ENCODE measurements at places on chromosomes 7 and 10.

DNA sequence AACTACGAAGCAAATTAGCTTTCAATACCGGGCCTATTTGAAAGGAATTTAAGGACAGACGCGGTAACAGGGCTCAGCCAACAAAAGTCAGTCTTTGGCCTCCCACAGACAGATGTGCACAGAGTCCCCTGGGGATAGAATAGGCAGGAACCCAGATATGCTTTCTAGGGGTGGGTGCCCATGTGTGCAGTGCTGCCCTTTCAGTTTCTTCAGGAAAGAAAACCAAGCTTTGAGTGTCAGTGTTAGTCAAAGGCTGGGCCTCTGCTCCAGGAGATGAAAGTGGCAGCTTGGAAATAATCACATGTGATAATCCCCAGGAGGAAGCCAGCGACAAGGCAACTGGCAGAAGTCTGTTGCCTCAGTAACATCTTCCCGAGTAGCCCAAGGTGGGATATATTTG is 43.8 kb upstream of the CSTF2T start:
- no peak for DNase-seq

DNA sequence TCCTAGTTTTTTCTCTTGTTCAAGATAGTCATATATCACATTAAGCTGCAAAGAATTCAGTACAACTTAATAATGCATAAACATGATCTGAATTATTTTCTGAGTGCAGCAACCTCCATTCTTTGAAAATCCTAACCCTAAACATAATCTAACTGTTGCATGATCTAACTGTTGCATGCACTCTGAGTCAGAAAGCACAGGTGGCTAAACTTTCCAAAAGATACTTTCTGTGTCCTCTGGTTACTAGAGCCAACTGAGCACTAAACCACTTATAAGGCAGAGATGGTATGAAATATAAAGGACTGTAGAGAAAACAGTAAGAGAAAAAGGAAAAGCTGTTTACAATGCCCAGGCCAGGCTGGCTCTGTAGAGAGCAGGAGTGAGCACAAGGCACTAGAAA is 23.0 kb upstream of the FAM133B start:
- DNase-seq: no peak

GRCh38 chr7:115007751-115008150 is 85.9 kb downstream of the MDFIC start:
- no peak for DNase-seq

GRCh38 chr7:29593459-29593858 is 29.8 kb downstream of the PRR15 start:
- no peak for DNase-seq

DNA sequence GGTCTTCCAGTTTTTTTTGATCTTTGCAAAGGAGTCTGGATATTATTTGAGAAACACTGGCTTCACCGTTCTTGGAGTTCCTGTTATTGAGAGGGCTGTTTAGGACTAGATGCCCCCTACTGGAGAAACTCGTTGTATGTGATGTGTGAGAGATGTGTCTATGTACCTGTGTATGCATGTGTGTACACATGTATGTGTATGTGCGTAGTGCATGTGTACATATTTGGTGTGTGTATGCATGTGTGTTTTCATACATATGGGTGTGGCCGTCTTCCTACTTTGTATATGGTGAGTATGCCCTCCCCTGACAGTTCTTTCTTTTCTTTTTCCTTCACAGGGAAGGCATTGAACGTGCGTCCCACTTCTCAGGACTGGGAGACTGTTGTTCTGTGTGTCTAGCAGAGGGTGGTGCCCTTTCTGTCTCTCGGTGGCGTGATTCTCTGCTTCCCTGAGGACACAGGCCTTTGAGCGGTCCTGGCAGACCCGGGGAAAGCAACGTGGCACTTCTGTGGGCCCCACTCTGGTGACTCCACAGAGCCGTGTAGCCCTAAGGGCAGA is 3.0 kb upstream of the CALHM3 start:
- no peak for DNase-seq

DNA sequence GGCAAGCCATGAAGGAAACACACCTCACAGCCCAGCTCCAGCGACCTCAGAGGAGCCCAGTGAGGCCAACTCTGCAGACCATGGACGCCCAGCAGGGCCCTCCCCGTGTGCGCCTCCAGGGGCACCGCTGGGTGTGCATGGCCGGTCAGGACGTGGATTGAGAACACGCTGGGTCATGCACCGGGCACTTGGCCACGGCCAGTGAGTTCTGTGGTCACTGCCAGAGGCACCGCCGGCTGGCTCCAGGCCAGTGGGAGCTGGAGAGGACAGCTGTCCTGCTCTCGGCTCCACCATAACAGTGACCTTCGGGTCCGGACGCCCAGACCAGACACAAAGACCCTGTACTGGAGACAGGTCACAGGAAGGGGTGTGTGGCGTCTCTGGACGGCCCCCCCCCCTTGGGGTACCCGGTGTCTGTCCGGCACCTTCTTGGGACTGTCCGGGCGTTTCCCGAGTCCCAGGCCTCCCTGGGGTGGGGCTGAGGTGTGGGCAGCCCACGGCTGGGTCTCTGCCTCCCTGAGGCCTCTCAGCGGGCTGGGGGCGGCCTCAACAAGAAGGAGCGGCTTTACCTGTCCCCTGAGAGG is 50.4 kb upstream of the NKX6-2 start:
- DNase-seq: no peak

GRCh38 chr10:113843972-113844485 is 9.9 kb downstream of the DCLRE1A start:
- DNase-seq: no peak

DNA sequence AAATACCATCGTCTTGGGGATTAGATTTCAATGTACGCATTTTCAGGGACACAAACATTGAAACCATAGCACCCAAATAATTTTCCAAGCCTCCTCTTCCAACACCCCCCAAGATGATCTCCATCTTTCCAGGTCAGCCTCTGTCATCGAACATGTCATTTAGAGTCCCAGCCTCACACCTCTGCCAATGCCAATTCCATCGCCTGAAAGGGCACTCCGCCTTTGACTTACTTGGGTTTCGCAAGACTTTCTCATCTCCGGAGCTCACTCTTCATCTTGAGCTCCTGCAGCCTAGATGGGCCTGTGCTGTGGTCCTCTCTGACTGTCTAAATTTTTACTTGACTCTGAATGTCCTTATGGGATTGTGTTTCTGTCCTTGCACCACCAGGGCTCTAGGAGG is 10.4 kb upstream of the FAM241B start:
- no peak for DNase-seq

- no peak for DNase-seq
Observed at GRCh38 chr7:45677311-45677900, 103.2 kb downstream of the ADCY1 start.

- DNase-seq: no peak
Observed at GRCh38 chr7:28228396-28228795, 47.8 kb upstream of the JAZF1 start.

DNA sequence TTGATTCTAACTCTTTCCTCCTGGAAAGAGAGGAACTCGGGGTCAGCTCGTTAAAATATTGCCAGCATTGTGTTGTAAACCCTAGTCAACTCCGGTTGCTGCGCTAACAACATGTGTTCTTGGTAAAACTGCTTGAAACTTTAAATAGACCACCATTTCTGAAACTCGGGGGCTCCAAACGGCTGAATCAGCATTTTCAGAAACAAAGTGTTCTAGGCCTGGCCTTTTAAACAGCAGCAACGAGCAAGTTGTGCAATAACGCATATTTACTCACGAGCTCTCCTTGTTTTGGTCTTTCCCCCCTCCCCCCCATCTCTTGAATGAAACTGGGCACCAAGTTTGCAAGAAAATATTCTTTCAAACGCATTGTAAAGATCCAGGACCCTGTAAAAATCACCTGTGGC is 9.2 kb upstream of the GRB10 start:
- DNase-seq: no peak

DNA sequence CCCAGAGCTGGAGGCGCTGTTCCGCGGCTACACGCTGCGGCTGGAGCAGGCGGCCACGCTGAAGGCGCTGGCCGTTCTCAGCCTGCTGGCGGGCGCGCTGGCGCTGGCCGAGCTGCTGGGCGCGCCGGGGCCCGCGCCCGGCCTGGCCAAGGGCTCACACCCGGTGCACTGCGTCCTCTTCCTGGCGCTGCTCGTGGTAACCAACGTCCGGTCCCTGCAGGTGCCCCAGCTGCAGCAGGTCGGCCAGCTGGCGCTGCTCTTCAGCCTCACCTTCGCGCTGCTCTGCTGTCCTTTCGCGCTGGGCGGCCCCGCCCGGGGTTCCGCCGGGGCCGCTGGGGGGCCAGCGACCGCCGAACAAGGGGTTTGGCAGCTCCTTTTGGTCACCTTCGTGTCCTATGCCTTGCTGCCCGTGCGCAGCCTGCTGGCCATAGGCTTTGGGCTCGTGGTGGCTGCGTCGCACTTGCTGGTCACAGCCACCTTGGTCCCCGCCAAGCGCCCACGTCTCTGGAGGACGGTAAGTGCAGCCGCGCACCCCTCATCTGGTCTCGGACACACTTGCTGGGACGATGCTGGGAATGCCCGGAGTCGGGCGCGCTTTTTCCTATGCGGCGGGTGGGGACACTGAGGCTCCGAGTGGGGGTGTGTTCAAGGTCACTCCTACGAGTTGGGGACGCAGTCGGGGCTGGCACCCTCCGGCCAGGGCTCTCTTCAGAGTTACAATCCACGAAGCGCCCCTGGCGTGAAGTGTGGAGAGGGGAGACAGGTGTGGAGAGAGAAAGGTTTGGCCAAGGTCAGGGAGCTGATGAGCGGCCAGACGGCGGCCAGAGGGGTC is 717 bp downstream of the ADCY1 start:
- no peak for DNase-seq

DNA sequence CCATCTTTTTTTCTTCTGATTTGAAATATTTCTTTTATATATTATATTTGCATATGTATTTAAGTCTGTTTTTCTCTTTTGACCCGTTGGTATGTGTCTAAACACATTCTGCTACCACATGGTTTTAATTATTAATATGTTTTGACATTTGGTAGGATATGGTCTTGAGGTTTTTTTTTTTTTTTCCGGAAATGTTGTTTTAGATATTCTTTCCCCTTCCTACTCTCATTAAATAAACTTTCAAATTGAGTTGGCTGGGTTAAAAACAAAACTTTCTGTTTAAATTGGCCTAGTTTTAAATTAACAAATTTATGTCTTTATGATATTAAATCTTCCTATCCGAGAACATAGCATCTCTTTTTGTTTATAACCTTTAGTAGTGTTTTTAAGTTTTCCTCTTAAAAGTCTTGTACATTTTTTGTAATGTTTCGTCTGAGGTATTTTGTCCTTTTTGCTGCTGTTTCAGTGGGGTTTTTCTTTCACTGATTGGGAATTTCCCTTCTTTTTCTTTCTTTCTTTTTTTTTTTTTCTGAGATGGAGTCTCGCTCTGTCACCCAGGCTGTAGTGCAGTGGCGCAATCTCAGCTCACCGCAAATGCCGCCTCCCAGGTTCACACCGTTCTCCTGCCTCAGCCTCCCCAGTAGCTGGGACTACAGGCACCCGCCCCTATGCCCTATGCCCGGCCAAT is 25.4 kb downstream of the STAM start:
- no peak for DNase-seq

- no peak for DNase-seq
Observed at GRCh38 chr7:1839701-1840100, 169.6 kb downstream of the ELFN1 start.

DNA sequence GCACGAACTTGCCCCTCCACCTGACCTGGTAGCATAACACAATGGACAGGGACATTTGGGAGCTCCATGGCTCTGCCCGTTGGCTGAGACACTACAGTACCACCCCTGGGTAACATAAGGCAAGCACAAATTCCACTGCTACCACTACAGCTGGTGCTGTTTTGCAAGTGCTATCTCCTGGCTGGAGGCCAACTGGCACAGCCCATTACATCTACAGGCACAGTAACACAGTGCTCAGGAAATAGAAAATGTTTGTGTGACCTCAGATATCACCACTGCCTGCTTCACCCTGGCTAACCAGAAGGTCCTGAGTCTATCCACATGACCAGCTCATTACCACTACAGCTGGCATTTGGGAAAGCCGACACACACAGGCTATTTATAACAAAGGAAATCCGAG is 631.1 kb upstream of the MBL2 start:
- no peak for DNase-seq

- no peak for DNase-seq
Observed at GRCh38 chr10:125514206-125515162, 168.5 kb downstream of the TEX36 start.

DNA sequence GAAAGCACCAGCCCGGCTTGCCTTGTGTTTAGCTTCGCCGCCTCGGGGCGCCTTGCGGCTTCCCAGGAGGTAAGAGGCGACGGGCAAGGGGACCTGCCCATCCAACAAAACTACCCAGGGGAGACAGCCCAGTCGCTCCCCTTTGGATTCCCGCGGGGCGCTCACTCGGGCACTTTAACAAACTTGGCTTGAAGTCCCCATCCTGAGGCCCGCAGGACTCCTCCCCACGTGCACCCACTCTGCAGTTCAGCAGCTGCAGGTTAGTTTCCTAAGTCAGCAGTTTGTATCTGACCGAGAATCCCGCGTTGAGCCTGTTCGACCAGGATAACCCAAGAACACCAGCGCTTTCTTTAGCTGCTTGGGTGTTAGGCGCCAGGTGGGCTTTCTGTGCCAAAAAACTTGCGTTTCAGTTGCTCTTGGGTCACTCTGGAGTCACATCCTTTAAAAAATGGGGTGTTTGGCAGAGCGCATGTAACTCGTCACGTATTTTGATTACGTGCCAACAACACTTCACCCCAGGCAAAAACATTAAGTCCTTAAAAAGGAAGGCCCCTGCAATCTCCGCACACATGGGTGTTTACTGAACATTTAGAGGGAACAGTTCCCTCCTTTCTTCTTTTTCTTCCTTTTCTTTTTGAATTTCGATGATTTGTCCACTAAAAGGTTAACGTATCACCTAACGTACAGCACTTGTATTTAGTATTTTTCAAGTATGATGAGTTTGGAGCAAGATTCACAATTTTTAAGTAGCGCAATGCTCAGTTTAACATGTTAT is 876 bp downstream of the DNAH11 start:
- peak; percentile 15 for DNase-seq

GRCh38 chr7:51067757-51068156 is 248.9 kb downstream of the COBL start:
- DNase-seq: no peak

GRCh38 chr7:84502239-84502638 is 307.6 kb upstream of the SEMA3A start:
- no peak for DNase-seq

- no peak for DNase-seq
Observed at GRCh38 chr10:18582803-18583202, 68.6 kb downstream of the NSUN6 start.

GRCh38 chr7:101882005-101882421 is 64.6 kb downstream of the CUX1 start:
- no peak for DNase-seq

DNA sequence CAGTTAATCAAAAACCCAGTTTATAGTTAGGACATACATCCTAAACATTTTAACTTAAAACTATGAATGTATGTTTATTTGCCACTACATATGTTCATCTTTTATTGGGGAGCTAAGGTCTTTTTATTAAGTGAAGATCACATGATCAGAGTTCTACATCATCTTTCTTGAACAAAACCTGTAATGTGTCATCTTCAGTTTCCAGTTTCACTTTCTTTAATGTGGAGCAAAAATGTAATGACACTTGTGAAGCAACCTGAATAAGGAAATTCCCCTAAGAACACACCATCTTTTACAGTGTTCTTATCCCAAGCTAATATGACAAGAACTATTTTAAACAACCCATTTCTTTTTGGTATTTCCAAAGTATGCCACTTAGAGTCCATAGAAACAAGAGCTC is 166.7 kb upstream of the BET1 start:
- no peak for DNase-seq

GRCh38 chr7:63073286-63073685 is 925.4 kb upstream of the ZNF722 start:
- no peak for DNase-seq
